Esophagus muscularis mucosa (tissue), 4 donors: ENCODE measurements at places on chromosomes 3 and 15. TPM values are rescaled to one million over a fixed set of nuclear protein-coding genes. Genes with fewer than 3 reads are reported as not detected.
A peak's percentile ranks its signal among the peaks of the same experiment; 100 is the strongest.

- no peak overlapping the region for H3K4me3 ChIP-seq
- H3K4me1 ChIP-seq, result peaks cover 12% of the 10 kb centered on the region
- H3K27me3 ChIP-seq, result no peaks in the 10 kb centered on the region
These were observed 136.9 kb upstream of the TOPAZ1 start for GRCh38 chr3:44104668-44105321.

- H3K27ac ChIP-seq, result peak overlapping the region; percentile 24
- no peak overlapping the region for H3K4me3 ChIP-seq
- no peak for DNase-seq
- H3K27me3 ChIP-seq, result no peaks in the 10 kb centered on the region
- no peaks in the 10 kb centered on the region for H3K36me3 ChIP-seq
These were observed 4.3 kb downstream of the PEAK1 start for GRCh38 chr15:77415450-77416147.

GRCh38 chr3:193129607-193130006 is 111.4 kb upstream of the PLAAT1 start:
- no peaks in the 10 kb centered on the region for H3K4me1 ChIP-seq
- H3K27me3 ChIP-seq, result no peaks in the 10 kb centered on the region
- no peak for DNase-seq
- H3K36me3 ChIP-seq, result no peaks in the 10 kb centered on the region

DNA sequence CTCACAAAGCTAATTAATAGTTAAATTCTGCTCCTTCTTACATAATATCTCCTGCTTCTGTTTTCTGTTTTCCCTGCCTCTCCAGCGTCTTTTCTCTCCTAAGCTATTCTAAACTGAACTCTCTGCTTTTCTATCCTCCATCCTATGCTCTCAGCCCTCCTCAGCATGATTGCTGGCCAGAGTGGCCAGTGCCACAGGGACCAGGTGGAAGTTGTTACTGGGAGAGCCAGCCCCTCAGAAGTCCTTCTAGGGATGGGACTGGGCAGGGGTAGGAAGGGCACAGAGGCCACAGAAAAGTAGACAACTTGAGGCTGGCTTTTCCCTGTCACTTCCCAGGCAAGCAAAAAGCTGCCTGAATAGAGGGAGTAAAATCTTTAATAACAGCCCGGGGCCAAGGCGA is 76.8 kb downstream of the LARS2 start:
- H3K4me3 ChIP-seq, result no peak overlapping the region
- peaks cover 13% of the 10 kb centered on the region for H3K36me3 ChIP-seq
- H3K27me3 ChIP-seq, result no peaks in the 10 kb centered on the region
- no peak overlapping the region for H3K27ac ChIP-seq
- DNase-seq, result peak; percentile 78
- peaks cover 14% of the 10 kb centered on the region for H3K4me1 ChIP-seq

GRCh38 chr15:64931381-64931780 is 19.7 kb downstream of the ANKDD1A start:
- H3K4me3 ChIP-seq, result no peak overlapping the region
- H3K27me3 ChIP-seq, result no peaks in the 10 kb centered on the region

- no peak overlapping the region for H3K4me3 ChIP-seq
- no peak overlapping the region for H3K27ac ChIP-seq
- no peaks in the 10 kb centered on the region for H3K4me1 ChIP-seq
- H3K36me3 ChIP-seq, result no peaks in the 10 kb centered on the region
These were observed 21.7 kb downstream of the AQP9 start for GRCh38 chr15:58159827-58160386.

- no peak for DNase-seq
- H3K4me3 ChIP-seq, result peak overlapping the region; percentile 89
- H3K27ac ChIP-seq, result peak overlapping the region; percentile 90
- H3K36me3 ChIP-seq, result no peaks in the 10 kb centered on the region
- H3K27me3 ChIP-seq, result no peaks in the 10 kb centered on the region
These were observed 483 bp downstream of the EHD4 start for GRCh38 chr15:41971895-41972252.

DNA sequence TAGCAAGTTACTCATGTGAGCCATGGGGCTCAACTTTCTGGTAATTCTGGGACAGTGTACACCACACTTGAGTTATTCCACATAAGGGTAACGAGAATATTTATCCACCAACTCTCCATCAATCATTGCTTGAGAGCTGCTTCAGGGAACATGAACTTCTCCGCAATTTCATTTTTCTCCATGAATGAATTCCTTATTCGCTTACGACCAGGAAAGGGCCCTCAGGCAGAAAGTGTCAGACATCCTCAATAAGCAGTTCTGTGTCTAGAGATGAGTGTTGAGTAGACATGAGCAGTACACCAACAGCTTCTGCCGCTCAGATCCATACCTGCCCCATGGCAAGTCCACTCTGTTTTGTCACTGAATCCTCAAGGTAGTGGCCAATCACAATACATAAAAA is 24.8 kb upstream of the IQCF2 start:
- H3K27me3 ChIP-seq, result no peaks in the 10 kb centered on the region
- no peak for DNase-seq
- no peak overlapping the region for H3K4me3 ChIP-seq
- no peaks in the 10 kb centered on the region for H3K36me3 ChIP-seq

GRCh38 chr3:10707400-10708215 is 108.4 kb upstream of the SLC6A11 start:
- no peaks in the 10 kb centered on the region for H3K36me3 ChIP-seq
- peaks cover 42% of the 10 kb centered on the region for H3K27me3 ChIP-seq
- H3K4me1 ChIP-seq, result peaks cover 17% of the 10 kb centered on the region
- DNase-seq, result no peak
- peak overlapping the region; percentile 31 for H3K4me3 ChIP-seq
- H3K27ac ChIP-seq, result no peak overlapping the region

DNA sequence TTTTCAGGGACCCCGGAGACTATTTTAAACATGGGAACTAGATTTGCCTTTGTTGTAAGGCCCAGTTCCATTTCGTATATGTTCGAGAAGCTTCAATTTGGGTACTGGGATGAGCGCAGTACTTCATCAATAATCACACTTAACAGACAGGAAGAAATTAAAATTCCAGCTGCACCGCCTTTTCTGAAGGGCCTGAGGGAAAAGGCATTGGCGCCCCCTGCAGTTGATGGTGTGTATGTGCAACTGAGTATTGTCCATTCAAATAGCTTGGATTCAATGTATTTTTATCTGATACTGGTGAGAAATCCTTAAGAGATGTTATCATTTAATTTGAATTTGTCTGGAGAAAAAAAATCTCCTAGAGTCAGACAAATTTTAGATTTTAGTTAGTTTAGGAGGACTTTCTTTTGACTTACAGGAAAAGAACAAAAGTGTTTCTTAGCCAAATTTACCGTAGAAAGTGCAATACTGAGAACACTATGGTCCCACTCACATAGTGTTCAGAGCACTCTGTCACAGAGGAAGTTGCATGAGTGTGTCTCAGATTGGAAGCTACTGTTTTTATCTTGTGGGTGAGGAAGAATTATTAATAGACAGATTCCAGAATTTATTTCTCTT is 5.4 kb upstream of the ALDH1A2 start:
- DNase-seq, result no peak
- H3K4me1 ChIP-seq, result peaks cover 7% of the 10 kb centered on the region

- no peak overlapping the region for H3K4me3 ChIP-seq
- no peak overlapping the region for H3K27ac ChIP-seq
- no peaks in the 10 kb centered on the region for H3K4me1 ChIP-seq
- H3K27me3 ChIP-seq, result no peaks in the 10 kb centered on the region
- no peaks in the 10 kb centered on the region for H3K36me3 ChIP-seq
These were observed 36.7 kb upstream of the ARHGEF3 start for GRCh38 chr3:56838448-56838847.

GRCh38 chr3:188404124-188404523 is 250.2 kb downstream of the LPP start:
- no peak for DNase-seq
- peaks cover 95% of the 10 kb centered on the region for H3K4me1 ChIP-seq
- peak overlapping the region; percentile 8 for H3K27ac ChIP-seq
- no peak overlapping the region for H3K4me3 ChIP-seq

DNA sequence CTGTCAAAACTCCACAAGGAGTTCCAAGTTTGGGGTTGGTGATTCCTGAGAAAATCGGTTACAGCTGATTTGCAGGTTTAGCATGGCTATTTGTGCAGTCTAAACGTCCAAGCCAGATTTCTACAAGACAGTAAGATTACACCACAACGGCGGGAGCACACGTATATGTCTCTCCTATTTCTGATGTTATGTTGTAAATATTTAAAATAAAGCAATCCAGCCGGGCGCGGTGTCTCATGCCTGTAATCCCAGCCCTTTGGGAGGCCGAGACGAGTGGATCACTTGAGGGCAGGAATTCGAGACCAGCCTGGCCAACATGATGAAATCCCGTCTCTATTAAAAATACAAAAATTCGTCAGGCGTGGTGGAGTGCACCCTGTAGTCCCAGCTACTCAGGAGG is 106.8 kb upstream of the IGF1R start:
- no peak overlapping the region for H3K4me3 ChIP-seq
- H3K36me3 ChIP-seq, result no peaks in the 10 kb centered on the region
- no peak for DNase-seq

GRCh38 chr3:152713989-152714388 is 120.9 kb upstream of the P2RY1 start:
- H3K36me3 ChIP-seq, result no peaks in the 10 kb centered on the region
- no peak overlapping the region for H3K4me3 ChIP-seq
- H3K4me1 ChIP-seq, result no peaks in the 10 kb centered on the region
- H3K27me3 ChIP-seq, result no peaks in the 10 kb centered on the region

MINAR1 gene
- 0.42 TPM for total RNA-seq

KLHL6 gene
- total RNA-seq, result 0.92 TPM

CD96 gene
- 1.5 TPM for total RNA-seq

LRRC2 gene
- 0.32 TPM for total RNA-seq

CCR9 gene
- not detected for total RNA-seq

PRR20G gene
- not detected for total RNA-seq

DAZL gene
- not detected for total RNA-seq
